DMS153 (cell line): ENCODE measurements at places on chromosomes 7 and 10.
A peak's percentile ranks its signal among the peaks of the same experiment; 100 is the strongest.

- no peak for DNase-seq
These were observed 41.9 kb upstream of the OGDHL start for GRCh38 chr10:49803988-49804387.

DNA sequence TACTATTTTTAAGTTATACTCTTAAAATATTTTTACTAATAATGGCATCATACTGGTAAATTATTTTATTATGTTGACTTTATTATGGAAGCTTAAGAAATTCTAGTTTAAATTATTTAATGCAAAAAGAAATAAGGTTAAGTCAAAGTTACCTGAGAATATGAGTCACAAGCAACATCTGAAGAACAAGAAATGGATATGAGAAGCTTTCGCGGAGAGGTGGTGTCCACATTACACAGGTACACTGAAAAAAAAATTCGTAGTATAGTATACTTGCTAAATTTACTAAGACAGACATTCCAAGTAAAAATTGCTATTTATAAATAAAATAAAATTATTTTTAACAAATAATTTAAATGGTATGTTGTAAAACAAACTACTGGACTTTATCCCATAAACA is 143.8 kb downstream of the AVL9 start:
- DNase-seq, result no peak

- DNase-seq, result no peak
These were observed 12.0 kb upstream of the RASSF4 start for GRCh38 chr10:44947371-44948152.

DNA sequence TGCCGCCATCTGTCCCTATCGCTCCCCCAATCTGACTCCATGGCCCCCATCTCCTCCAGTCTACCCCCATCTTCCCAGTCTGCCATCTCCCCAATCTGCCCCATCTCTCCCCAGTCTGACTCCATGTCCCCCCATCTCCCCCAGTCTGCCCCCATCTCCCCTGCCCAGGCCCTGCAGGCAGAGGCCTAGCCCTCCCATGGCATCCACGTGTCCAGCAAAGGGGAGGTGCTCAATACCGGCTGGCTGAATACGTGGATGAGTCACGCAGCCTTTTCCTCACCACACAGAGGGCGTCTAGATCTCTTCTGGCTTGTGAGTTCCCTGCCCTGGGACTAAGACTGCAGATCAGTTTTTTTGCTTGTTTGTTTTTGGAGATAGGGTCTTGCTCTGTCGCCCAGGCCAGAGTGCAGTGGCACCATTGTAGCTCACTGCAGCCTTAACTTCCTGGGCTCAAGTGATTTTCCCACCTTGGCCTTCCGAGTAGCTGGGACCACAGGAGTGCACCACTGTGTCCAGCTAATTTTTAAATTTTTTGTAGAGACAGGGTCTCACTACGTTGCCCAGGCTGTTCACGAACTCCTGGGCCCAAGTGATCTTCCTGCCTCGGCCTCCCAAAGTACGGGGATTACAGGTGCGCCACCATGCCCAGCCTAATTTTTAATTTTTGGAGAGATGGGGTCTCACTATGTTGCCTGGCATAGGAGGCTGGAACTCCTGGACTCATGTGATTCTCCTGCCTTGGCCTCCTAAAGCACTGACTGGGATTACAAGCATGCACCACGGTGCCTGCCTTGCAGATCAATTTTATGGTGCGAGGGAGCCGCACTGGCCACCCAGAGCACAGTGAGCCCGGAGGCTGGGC is 15.3 kb upstream of the GPR146 start:
- peak; percentile 66 for DNase-seq

DNA sequence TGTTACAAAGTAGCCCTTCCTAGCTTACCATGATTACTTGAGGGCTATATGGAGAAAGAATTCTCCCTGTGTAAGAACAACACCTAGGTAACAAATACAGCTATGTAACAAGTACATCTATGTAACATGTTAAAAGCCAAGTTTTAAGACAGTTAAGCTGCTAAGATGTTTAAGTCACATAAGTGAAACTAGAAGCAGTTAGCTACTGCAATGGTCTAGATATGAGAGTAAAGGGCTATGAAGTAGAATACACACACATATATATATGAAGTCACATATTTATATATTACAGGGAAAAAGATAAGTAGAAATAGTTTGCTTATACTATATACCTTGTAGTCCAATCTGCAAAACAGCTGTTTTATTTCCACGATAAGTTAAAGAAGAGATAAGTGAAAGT is 14.4 kb downstream of the POT1 start:
- DNase-seq, result no peak

- DNase-seq, result no peak
These were observed 131.8 kb upstream of the HABP2 start for GRCh38 chr10:113420733-113421675.

GRCh38 chr7:100791881-100792666 is 35.2 kb downstream of the EPHB4 start:
- no peak for DNase-seq

DNA sequence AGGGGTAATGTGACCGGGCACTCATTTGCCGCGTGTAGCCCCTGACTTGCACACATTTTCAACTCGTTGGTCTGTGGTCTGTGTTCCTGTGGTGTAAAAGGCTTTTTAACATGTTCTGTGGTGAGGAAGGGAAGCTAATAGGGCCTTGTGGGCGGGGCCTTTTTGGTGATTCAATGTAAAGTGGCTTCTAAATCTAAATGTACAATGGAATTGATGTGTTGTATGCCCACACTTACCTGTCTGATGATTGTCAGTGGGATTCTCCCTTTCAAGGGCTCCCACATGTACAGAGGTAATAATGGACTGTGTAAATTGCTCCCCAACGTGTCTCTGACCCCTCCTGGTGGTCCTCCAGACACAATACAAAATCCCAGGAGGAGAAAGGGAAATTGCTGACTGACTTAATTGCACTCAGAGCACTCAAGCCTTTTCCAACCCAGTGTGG is 43.1 kb upstream of the GATAD1 start:
- no peak for DNase-seq

- DNase-seq, result peak; percentile 75
These were observed 26.4 kb downstream of the CDK6 start for GRCh38 chr7:92809760-92810573.

GRCh38 chr7:6286486-6286885 is 14.1 kb upstream of the CYTH3 start:
- DNase-seq, result no peak

- no peak for DNase-seq
These were observed 279.6 kb upstream of the PITRM1 start for GRCh38 chr10:3452173-3452626.

DNA sequence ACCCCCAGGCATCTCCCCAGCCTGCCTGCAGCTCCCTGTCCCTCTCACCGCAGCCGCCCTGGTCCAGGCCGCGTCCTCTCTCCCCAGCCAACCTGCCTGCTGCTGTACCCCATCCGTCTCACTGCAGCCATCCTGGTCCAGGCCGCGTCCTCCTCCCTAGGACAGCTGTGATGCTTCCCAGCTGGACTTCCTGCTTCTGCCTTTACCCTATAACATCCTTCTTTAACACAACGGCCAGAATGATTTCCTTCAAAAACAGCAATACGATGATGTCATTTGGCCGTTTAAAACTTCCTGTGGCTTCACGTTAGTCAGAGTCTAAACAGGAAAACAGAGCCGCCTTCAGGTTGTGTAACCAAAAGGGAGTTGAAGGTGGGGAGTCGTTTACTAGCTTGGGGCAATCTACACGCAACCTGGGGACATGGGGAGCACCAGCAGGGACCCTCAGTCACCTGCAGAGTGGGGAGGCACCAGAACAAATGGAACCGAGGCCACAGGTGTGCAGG is 32.2 kb upstream of the ZFAND2A start:
- DNase-seq, result peak; percentile 27

- no peak for DNase-seq
These were observed 125.7 kb upstream of the LANCL2 start for GRCh38 chr7:55239406-55239805.

DNA sequence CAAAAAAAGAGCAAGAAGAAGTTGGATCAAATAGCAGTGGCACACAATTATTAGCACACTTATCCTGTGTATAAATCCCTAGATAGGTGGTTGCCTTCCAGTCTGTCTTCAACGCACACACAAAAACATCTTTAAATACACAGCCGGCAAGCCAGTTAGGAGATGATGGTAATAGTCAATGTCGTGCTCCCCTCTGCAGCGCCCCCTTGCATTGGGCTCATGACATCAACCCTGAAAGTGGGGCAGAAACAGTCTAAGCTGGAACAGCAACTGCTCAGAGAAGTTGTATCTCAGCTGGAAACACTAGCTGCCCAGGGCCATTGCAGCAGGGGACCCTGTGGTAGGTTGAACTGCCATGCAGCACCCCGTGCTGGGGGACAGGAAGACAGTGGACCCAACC is 179.5 kb upstream of the YAE1 start:
- DNase-seq, result no peak

GRCh38 chr7:134515569-134516468 is 11.5 kb upstream of the AKR1B10 start:
- no peak for DNase-seq

GRCh38 chr7:116630932-116631671 is 40.9 kb upstream of the MET start:
- DNase-seq, result peak; percentile 18

- peak; percentile 45 for DNase-seq
These were observed 19.9 kb downstream of the TCAF1 start for GRCh38 chr7:143882020-143882603.

GRCh38 chr7:28112467-28112866 is 68.1 kb downstream of the JAZF1 start:
- DNase-seq, result no peak

DNA sequence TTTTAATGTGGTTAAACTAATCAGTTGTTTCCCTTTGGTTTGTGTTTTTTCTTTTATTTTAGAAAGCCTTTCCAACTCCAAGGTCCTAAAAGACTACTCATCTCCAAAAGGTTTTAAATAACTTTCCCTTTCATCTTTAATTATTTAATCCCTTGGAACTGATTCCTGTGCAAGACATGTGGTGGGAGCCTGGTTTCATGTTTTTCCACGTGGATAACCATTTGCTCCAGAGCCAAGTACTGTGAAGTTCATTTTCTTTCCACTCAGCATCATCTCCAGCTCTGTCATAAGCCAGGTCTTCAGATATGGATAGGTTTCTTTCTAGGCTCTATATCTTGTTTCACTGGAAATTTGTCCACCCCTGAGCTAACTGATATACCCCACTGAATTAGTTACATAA is 16.7 kb downstream of the PPP1R3C start:
- DNase-seq, result no peak

GRCh38 chr10:83515001-83515400 is 624.3 kb upstream of the GHITM start:
- DNase-seq, result no peak

GRCh38 chr7:136665878-136666509 is 202.5 kb upstream of the CHRM2 start:
- DNase-seq, result no peak

DNA sequence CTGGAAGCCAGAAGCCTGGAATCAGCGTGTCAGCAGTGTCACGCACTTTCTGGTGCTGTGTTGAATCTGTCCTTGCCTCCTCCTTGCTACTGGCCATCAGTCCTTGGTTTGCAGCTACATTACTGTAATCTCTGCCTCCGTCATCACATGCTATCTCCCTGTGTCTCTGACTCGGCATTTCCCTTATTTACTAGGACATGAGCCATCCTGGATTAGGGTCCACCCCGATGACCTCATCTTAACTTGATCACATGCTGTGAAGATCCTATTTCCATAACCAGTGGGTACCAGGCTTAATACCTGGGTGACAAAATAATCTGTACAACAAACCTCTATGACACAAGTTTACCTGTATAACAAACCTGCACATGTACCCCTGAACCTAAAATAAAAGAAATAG is 518.0 kb upstream of the KLF6 start:
- DNase-seq, result no peak

DNA sequence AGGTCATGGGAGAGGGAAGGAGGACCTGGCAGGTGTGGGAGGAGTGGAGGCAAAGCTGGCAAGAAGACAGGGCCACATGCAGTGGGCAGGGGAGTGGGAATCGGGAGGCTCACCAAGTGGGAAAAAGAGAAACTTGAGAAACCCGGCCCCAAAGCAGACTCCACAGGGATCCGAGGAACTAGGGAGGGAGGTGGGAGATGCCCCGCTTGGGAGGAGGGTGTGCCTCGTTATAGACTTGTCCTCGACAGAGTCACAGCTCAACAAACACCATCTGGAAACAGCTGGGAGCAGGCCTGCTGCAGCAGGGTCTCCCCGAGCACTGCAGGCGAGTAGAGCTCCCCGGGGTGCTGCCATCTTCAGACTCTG is 54.8 kb downstream of the MKI67 start:
- DNase-seq, result no peak

DNA sequence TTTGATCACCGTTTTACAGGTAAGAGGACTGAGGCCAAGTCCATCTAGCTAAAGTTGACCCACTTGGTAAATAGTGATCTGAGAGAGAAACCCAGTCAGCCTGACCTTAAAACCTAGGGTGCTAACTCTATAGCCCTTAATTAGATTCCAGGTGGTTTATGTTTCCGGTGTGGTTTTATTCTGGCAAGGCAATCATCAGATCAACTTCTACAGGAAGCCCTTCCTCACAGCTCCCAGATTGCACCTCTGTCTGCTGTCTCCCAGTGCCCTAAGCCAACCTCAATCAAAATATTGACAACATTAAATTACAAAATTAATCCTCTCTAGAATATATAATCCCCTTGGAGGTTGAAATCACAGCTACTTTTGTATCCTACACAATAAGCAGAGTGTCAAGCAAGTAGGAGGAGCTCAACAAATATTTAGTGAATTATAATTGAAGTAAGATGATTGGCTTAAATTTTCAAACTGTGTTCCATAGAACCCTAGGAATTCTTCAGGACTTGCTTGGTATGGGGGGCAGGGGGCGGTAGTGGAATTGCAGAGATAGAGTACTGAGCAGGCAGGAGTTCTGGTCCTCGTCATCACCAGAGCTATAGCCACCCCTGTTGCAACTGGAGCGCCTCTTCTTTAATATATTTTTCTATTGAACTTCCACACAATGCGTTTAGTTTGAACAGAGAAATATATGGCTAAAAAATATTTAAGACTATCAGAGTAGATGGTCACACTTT is 692.8 kb upstream of the LRRN3 start:
- DNase-seq, result no peak

GRCh38 chr7:18806177-18806576 is 310.6 kb downstream of the HDAC9 start:
- no peak for DNase-seq

DNA sequence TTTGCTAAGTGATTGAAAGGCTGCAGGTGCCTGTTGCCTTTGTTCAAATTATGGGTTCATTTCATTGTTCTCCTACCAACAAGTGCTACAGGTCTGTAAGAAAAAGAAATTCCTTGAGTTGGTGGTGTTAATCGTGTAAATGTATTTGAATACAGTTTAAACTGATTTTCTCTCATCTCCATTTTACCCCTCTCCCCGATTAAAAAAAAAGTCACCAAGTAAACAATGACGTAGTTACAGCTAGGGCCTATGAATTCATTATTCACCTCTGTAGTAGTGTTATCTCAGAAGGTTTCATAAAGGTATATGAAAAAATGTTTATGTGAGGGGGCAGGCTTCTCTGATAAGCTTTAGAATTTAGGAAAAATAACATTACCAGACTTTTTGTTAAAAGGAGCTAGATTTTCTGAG is 1.1 kb downstream of the REEP3 start:
- DNase-seq, result no peak

DNA sequence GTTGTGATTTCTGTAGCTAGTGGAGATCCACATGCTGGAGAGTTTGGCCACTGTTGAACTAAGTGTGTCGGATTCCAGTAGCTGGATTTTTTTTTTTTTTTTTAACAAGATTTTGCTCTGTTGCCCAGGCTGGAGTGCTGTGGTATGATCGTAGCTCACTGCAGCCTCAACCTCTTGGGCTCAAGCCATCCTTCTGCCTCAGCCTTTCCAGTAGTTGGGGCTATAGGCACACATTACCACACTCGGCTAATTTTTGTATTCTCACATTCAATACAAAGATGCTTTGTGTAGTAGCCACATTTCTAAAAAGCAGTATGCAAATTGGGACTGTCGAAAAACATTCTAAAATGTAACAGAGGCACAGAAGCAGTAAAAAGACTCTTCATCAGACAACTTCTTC is 63.5 kb downstream of the RABGEF1 start:
- DNase-seq, result no peak
